ENCODE measurements at places on chromosomes 11 and 22.

GRCh38 chr22:47152938-47153337, 390.5 kb downstream of the TBC1D22A start:
- no peak for DNase-seq

GRCh38 chr11:46099963-46100316, 21.3 kb downstream of the PHF21A start:
- DNase-seq: no peak

DNA sequence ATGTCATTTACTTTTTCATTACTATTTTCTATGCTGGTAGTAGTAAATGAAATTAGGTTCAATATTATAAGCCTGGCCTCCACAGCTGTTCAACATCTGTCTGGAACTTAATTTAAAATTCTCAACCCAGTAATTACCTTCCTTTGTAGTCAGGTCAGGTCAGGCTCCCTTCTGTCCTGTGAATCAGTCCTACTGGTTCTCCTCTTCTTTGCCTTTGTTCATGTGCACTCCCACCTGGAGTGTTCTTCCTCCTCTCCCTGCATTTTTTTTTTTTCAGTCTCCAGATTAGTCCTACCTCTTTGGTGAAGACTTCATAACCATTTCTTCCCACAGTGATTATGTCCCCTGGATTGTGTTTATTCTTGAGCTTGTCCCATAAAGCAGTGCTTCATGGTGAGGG, 67.9 kb downstream of the DKK3 start:
- no peak for DNase-seq

GRCh38 chr11:60954421-60954820, 2.4 kb upstream of the SLC15A3 start:
- DNase-seq: no peak

DNA sequence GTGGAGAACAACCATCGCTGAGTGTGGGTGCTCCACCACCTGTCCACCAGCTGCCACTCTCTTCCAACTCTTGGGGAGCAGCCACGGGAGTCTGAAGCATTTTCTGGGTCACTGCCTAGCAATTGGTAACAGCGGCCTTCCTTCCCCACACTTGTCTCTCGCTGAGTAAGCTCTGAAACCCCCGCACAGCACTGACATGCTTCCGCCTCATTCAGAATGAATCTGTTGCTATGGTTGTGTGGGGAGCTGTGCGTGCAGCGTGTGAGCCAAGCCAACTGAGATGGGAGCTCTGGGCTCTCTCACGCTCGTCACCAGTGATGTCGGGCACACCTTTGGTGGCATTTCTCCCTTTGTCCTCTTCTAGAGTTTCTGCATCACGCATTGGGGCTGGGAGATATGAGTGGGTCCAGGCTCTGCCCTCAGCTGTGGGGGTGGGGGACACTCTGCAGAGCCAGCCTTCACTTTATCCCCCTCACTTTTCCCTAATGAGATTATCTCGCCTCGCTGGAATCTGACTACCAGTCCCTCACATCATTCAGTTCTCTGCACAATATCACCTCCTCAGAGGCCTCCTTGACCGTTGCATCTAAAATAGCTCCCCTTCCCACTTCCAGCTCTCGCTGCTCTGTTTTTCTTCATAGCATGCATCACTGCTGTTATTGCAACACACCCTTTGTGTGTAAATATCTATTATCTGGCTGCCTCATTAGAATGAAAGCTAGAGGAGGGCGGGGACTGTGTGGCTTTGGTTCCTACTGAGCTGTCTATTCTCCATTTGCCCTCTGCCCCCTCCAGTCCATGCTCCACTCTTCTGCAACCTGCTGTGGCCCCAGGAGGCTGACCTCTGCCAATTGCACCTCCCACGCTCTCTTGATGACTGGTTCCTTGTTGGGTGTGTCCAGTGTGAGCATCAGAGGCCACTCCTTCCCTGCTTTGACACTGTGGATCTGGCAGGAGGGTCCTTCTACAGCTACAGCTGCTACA, 569.9 kb upstream of the CADM1 start:
- no peak for DNase-seq

- DNase-seq: no peak
These were observed 118.2 kb downstream of the DSCAML1 start for GRCh38 chr11:117678658-117679406.

DNA sequence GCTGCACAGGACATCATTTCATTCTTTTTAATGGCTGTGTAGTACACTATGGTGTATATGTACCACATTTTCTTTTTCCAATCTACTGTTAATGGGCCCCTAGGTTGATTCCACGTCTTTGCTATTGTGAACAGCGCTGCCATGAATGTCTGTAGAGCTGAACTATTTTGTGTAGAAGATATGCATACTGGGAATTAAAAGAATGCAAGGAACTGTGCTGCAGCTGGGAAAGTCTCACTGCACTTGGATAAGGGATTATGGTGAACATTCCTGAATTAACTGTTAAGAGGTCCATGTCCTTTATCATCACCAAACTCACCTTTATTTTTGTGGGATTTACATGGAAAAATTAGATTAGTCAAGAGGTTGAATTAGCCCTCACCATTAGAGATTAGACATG, 224.7 kb downstream of the SNX19 start:
- no peak for DNase-seq

GRCh38 chr11:91220476-91221202, 997.8 kb upstream of the CHORDC1 start:
- DNase-seq: no peak
